Astrocyte of the hippocampus (primary cell): ENCODE measurements at places on chromosomes 5 and 9.

GRCh38 chr9:124348363-124348762, 66.9 kb downstream of the PSMB7 start:
- no peak for DNase-seq

DNA sequence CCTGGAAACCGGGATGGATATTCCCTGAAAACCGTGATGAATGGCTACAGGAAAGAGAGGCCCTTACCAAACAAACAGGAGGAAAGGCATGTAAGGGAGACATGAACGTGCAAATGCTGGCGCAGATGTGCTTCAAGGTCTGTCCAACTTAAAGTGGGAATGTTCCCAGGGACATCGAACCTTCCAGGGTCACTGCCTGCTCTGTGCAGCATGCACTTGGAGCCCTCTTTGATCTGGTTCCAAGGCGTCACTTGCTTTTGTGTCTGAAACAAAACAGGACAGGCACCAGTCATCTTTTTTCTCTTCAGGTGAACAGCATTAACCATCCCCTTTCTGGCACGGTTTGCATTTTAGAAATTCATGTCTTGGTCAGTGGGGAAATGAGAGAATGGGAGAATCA, 479.4 kb downstream of the RASEF start:
- DNase-seq, result no peak

DNA sequence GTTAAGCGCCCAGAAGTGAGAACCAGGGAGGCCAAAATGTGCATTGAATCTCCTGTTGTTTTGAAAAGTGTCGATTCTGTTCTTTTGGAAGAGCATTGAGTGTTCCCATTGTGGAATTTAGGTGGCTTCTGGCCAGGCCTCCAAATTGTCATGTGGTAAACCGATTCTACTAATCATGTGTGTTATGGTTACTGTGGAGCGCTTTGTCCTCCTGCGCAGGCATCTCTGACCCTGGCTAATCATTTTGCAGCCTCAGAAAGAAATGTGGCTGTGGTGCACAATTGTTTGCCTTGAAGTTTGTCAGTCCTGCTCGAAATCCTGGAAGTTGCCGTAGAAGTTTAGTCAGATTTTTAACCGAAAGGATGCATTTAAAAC, 121.3 kb downstream of the RASGRF2 start:
- peak; percentile 75 for DNase-seq

GRCh38 chr9:80964374-80964773, 725.0 kb downstream of the TLE1 start:
- DNase-seq, result no peak

GRCh38 chr9:81690251-81690851, 1.0 kb upstream of the TLE1 start:
- peak; percentile 39 for DNase-seq

DNA sequence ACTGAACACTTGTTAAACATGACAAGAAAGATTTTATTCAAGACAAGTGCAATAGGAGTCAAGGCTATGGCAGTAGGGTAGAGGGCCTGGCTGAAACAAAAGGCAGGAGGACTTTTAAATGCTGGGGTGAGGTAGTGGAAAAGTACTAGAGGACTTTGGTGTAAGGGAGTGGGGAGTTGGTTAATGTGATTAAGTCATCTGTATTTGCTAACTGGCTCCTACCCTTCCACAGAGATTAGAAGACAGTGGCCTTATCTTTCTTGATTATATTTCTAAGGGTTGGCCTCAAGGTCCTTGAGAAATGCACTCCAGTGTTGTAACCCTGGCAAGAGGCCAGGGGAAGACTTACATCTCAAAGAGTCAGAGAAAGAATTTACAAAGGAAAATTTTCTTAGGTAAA, 160.2 kb upstream of the FTMT start:
- DNase-seq, result peak; percentile 20

DNA sequence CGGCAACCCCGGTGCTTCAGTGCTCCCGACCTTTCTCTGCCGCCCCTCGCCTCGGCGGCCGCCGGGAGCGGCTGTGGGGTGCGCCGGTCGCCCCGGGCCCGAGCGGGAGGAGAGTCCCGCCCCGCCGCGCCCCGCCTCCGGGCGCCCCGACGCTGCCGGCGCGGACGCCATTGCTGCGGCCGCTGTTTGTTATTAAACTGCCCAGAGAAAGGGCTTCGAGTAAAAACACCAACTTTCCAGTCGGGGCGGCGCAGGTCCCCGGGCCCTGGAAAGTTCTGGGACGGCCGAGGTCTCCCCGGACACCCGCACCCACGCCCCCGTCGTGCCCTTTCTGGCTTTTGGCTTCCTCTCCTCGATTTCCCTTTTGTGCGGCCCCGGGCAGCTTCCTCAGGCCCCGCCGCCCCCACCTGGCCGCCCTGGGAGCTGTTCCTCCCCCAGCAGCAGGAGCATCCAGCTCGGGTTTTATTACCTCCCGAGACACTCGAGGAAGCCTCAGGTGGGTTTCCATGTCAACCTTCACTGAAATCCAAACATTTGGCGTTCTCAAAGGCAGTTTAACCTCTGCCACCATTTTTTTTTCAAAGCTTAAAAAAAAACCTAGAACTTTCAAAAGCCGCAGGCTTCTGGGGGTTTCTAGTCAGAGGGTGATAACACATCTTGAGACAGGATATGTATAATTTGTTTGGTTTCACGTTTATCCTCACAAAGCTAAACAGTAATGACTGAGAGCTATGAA, 334.4 kb downstream of the CWC27 start:
- DNase-seq, result peak; percentile 81

GRCh38 chr5:52961274-52961681, 27.9 kb upstream of the ITGA2 start:
- DNase-seq, result peak; percentile 88

GRCh38 chr9:37486616-37487548, 1.1 kb downstream of the POLR1E start:
- peak; percentile 98 for DNase-seq

- peak; percentile 77 for DNase-seq
Measured at GRCh38 chr5:83035373-83036100, 41.7 kb downstream of the TMEM167A start.

- DNase-seq, result no peak
Measured at GRCh38 chr9:114864471-114864870, 58.6 kb upstream of the TNFSF15 start.

DNA sequence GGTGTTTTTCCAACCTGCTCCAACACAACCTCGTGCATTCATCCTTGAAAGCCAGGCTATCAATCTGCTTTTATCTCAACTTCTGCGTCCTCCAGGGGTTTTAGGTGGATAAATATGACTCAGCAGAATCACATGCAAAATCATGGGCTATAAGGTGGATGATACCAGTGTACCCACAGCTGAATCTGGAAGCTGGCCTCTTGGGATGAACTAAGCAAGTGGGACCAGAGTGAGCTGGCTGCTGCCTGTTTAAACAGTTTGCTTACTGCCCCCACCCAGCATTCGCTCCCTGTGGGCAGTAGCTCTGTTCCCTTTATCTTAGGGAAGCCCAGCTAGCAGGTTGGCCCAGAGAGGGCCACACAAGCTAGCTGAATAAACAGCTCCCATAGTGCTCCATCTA, 194.0 kb downstream of the CRB2 start:
- DNase-seq, result no peak

DNA sequence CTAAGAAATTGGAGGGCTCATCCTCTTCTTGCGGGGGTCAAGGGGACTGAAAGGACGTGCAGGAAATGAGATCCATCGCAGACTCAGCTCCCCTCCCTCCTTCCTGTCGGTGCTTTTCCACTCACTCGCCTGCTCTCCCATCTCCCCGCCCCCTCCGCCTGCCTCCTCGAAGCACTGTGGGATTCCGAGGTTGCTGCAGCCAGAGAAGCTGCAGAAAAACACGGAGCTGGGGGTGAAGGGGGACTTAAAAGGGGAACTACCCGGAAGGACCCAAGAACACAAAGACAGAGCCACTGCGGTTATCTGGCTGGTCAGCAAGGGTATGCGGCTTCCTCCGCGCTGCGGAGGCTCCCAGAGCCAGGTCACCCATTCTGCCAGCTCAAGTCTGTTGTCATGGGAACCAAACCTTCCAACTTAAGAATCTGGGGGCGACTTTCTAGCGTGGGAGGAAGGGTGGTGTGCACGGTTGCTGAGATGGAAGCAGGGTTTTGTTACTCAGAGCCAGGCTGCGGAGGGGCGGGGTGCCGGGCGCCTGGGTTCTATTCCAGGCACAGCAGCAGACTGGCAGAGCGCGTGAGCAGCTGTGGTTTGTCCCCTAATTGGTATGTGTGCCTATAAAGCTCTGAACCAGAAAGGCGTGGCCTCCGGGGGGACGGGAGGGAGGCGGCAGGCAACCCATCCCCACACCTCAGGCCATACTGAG, 24.9 kb downstream of the PCDHGC5 start:
- peak; percentile 92 for DNase-seq

DNA sequence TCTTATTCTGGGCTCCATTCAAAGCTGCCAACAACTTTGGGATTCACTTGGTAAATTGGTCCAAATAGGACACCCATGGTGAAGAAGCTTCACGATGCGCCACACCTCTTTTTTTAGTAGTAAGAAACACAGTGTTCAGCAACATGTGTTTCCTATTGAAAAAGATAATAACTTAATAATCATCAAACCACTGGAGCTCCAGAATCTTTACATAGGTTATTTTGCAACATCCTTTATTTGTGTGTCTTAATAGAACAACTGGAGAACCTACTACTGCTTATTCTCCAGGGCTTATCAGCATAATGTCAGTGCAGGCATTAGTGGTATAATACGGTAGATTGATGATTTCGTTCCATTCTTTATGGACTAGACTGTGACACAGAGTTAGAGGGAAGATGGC, 63.3 kb upstream of the DAPK1 start:
- no peak for DNase-seq

DNA sequence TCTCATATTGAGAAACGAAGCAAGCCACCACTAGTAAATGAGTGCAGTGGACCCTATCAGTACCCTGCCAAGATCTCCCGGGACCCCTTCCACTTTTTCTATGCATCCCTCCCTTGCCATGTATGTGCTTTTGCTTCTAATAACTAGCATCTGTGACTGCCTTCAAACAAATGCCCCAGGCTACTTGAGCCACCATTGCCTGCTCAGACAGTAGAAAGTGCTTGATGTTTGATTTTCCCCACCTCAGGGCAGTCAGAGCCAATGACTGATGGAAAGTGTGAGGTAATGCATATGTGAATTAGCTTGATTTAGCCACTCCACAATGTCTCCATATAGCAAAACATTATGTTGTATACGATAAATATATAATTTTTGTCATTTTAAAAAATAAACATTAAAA, 797.3 kb upstream of the ACO1 start:
- no peak for DNase-seq

- no peak for DNase-seq
Measured at GRCh38 chr9:15127831-15128230, 179.2 kb downstream of the TTC39B start.

DNA sequence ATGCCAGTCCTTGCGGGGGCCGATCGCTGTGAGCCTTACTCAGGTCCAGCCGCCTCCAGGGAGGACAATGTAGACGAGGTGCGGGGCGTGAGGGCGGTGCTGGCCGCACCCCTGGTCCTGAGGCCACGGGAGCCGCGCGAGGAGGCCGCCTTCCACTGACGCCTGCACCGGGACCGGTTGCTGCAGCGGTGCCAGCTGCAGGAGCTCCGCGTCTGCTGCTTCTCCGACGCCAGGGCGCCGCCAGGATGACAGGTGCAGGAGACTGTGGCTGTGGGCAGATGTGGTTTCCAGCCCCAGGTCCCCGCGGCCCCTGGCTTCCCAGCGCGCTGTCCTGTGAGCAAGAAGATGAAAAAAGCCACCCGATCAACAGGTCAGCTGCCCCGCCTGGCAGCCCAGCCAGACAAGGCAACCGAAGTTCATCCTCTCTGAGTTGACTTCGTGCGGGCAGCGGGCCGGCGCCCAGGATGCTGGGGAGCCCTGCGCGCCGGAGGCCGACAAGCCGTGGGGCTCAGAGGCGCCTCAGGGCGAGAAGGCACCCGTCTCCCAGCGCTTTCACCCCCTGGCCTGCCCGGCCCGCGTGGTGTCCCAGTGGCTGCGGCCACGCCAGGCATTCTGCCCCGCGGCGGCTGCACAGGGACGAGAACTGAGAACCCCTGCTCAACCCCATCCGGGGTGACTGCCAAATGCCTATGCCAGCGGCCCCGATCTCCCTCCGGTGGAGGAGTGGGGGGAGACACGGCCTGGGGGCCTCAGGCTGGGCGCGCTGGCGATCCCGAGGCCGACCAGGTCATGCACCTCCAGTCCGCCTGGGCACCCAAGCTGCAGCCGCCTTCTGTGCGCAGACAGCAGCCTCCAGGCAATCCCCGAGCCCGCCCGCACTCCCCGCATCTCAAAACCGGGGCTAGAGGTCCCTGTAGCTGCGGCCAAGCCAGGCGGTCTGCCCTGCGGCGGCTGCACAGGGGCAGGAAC, 43.4 kb upstream of the BICD2 start:
- peak; percentile 20 for DNase-seq

DNA sequence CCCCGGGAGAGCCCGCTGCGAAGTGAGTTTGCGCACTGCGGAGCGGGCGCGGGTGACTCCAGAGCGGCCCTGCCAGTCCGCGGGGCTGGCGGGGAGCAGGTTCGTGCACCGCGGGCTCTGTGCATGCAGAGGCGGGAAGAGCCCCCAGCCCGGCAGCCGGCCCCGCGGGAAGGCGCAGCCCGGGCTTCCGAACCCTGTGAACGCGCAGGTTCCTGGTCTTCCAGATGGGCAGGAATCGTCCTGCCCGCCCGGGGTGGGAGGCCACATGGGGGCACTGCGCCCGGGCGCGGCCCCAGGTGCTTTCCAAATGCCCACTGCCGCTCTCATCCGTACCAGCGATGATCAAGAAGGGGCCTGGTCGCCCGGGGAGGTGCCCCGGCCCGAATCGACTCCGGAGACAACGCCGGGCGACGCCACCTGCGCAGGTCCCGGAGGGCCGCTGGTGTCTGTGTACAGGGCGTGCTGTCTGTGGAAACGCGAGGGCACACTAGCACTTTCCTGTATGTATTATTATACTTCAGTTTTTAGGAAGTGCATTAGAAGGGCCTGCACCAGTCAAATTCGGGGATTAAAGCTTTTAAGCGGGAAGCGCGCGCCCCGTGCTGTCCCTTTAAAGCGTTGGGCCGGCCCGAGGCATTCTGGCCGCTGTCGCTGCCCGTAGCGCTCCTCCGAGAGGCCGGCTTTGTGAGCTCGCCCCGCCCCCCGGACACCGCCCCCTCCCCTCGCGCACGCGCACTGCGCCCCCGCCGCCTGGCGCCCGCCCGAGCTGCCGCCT, at the start of gene WDR5:
WDR5 (plus strand) TSS at position 740 of the 775 bp plus-strand sequence. CDS start 3,796 bp downstream, outside the sequence.
- DNase-seq, result peak; percentile 96

GRCh38 chr9:109934857-109935215, 154.8 kb downstream of the PALM2AKAP2 start:
- DNase-seq, result peak; percentile 51

GRCh38 chr5:61949054-61949678, 356.8 kb upstream of the KIF2A start:
- no peak for DNase-seq

DNA sequence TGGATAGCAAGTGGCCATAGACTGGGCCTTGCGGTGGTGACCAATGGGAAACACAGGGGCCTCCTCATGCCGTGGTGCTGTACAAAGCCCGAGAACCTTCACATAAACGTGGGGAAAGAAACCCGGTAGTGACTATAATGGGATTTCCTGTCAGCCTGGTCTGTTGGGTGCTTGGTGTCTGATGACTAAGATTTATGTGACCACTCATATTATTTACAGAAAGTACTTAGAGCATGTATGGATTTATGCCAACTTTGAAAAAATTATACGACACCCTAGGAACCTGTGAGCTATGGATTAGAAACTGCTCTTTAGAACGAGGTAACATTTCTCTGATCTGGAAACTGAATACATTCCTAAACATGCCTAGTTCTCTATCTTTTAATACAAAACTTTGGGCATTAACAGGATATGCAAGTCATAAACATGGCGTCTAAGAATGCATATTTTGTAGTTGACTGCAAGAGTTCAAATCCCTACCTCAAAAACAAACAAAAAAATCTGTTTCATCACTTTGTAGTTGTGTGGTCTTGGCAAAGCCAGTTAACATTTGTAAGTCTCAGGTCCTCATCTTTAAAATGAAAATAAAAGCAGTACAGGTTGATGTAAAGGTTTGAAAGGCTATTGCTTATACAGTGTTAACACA, 85.4 kb downstream of the TMEM167A start:
- DNase-seq, result no peak
